Activated T-cell treated with anti-CD3 and anti-CD28 coated beads for 4 hours (primary cell): ENCODE measurements at places on chromosomes 4 and X.

GRCh38 chr4:123921339-123921738 lies 524.7 kb downstream of the SPRY1 start:
- DNase-seq: no peak

DNA sequence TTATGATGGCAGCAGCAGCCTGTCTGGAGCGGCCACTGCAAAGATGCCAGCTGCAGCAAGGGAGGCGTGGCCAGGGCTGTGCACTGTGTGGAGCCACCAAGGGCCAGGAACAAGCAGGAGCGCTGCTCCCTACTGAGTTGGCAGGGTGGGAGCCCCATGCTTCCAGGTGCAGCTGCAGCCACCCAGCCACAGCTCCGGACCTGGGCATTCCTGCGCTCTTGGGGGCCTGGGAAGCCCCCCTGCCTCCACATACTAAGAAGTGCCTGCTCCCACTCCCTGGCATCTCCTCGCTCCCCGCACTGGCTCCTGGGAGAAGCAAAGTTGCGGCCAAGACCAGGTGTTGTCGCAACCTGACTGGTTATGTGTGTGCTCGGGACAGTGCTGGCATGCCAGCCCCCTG lies 619.8 kb downstream of the DMD start:
- no peak for DNase-seq

DNA sequence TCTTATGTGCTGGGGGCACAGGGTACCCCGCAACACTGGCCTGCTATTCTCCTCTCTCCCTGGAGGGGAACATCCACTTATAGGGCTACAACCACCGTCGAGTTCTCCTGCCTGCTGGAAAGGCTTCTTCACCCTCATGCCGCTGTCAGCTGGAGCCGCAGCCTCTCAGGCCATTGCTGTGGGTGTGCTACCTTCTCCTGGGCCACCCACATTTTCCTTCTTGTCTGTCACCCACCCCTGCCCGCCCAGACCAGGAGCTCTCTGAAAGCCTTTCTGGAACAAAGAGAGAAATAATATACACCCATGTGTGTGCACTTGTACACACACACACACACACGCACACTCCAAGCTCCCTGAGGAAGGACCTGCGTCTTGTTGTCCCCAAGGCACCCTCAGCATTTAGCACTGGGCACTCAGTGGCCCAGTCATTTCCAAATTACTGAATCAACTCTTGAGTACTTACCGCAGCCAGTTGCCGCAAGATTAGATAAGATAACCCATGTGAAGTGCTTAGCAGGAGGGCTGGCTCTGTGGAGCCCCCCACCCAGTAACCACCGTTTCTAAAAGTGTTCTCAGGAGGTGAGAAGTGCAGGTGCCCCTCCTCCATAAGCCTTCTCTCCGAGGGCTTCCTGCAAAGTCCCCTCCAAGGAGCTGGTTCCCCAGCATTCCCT lies 50.2 kb downstream of the CPZ start:
- no peak for DNase-seq

GRCh38 chrX:46326161-46326560 lies 219.1 kb downstream of the ZNF674 start:
- DNase-seq: no peak

DNA sequence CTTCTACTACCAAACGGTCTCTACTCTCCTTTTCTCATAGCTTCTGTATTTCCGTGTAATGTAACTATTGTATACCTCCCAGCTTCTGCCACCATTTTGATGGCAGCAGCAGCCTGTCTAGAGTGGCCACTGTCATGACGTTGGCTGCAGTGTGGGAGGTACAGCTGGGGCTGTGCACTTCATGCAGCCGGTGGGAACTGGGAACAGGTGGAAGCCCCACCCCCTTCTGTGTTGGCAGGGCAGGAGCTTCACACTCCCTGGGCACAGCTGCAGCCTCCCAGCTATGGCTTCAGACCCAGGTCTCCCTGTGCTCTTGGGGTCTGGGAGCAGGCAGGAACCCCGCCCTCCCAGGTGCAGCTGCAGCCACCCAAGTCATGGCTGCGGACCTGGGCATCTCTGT lies 49.8 kb upstream of the SEC24B start:
- DNase-seq: no peak

DNA sequence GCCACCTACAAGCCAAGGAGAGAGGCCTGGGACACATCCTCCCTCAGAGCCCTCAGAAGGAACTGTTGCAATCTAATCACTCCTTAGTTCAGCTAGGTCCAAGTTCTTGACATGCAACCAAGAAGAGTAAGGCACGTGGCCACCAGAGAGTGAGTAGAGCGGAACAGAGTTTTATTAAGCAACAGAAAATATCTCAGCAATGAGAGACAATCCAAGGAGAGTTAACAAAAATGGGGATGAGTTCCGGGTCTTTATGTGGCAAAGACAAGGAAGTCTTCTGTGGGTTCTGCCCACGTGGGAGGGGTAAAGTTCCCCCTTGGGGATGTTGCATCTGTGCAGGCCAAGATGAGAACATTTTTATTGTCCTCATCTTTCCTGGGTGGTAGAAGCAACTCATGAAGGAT lies 38.5 kb upstream of the PROM1 start:
- no peak for DNase-seq

DNA sequence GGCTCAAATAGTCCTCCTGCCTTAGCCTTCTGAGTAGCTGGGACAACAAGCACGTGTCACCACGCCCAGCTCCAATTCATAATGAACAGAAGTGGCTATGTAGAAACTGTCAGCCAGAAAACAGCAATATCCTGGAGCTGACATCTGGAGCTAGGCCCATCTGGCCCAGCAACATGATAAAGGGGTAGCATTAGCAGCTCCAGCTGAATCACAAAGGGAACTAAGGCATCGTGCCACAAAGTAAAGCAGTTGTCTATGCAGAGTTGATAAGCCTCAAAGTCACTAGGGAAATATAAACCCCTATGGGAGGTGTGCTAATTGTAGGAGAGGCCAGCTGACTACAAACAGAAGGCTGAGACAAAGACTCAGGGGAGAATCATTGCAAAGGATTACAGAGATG lies 270.5 kb upstream of the GPC4 start:
- DNase-seq: no peak

- DNase-seq: no peak
These were observed 85.6 kb upstream of the CXorf66 start for GRCh38 chrX:140050906-140051305.

DNA sequence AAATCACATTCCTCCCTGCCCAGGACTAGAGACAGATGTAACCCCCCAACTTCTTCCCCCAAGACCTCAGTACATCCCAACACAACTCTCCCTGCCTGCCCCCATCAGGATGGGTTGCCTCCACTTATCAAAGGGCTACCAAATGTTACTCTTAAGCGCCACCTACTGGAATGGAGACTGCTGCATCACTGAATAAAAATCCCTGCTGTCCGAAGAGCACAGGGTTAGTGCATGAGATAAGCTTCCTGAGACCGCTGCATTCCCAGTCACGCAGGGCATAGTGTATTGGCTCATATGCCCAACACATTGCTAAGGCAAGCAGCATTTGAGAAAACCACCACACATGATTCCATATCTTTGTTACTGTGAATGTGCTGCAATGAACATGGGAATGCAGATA lies 544.5 kb downstream of the PPP4R3C start:
- no peak for DNase-seq

DNA sequence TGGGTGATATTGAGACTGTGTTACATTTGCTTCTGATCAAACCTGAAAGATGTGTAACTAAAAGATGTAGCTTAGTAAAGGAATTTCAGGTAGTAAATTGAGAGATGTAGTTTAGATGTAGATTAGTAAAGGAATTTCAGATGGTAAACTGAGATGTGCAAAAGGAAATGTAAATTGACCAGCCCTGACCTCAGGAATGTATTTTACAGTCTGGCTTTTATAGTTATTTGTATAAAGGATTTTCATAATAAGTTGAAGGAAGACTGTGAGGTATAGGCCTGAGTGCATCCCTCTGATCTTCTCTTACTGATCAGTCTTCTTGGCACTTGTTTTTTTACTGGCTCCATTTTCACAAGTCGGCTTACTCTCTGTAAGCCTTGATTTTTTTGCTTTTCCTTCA lies 3.2 kb downstream of the KLHL2 start:
- DNase-seq: no peak

DNA sequence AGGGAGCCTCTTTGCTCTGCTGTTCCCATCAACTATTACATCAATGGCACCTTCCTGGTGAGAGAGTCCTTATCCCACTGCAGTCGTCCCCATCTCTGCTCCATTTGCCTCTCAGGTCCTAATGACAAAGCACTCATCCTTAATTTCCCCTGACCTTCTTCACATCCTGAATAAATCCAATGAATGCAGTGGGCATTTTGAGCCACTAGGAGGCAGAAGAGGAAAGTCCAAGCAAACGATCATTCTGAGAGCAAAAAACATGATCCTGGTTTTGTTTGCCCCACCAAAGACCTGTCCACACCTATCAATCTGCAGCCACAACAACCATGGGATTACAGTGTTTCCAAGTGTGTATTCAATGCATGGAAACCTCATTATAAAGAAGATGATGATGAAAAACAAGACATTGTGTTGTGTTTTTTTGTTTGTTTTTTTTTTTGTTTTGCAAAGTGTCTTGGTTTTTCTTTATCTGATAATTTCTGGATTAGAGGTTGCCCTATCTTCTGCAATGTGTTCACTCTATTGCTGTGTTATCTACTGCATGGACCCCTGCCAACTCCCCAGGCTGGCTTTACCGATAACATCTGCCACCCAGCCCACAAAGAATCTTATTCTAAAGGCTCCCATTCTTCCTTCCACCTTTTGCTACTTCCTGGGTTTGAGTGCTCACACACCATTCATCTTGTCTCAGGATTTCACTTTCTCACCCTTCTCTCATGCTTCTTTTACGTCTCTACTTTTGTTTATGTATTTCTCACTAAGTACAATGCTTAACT lies 207.2 kb downstream of the NLGN4X start:
- no peak for DNase-seq

DNA sequence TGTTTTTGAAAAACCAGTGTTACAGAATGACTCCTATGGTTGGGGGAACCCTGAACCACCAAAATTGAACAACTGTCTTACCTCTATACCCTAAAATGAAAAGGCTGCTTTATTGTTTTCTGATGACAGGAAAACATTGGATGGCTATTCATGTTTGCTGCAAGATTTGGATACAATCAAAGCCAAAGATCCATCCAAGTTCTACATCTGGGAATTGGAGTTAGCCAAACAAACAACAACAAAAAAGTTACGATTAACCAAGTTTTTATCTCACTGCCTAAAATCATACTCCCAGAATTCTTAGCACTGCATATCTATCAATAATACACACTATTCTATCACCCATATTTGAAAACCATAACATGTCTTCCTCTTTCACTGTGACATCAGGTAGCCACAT lies 349.7 kb upstream of the SLC7A11 start:
- DNase-seq: no peak

DNA sequence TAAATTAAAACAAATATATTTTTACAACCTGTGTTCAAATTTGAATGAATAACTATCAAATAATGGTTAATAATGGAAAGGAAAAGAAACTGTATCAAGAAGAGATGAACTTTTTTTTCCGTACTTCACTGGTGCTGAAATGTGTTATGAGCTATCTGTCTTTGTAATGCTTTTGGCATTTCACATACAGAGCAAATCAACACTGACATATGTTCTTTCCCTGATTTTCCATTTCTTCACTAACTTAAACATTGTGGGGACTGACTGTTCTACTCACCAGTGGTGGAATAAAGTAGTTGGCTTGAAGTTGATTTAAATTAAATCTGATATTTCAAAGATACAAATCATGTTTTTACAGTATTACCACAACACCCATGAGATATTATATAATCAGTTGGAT lies 304.0 kb upstream of the BMP3 start:
- DNase-seq: no peak

GRCh38 chrX:404656-405055 lies 17.9 kb upstream of the PPP2R3B start:
- DNase-seq: no peak

DNA sequence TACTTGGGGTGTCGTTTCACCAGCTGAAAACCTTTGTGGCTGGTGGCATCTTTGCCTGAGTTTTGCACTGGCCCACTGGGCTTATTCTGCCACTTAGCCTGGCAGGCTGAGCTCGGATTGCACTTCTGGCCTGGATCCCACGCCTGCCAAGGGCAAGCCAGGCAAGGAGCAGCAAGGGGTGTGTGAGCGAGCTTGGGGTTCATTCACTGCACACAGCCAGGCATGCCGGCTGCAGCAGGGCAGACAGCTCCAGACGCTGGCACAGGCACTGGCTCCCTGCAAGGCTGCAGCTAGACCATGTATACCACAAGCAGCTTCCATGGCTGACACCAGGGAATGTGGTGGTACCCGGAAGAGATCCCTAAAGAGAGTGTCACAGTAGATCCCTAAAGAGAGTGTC lies 476.3 kb downstream of the EPHA5 start:
- no peak for DNase-seq

- no peak for DNase-seq
These were observed 334.0 kb upstream of the CPEB2 start for GRCh38 chr4:14668296-14668695.

DNA sequence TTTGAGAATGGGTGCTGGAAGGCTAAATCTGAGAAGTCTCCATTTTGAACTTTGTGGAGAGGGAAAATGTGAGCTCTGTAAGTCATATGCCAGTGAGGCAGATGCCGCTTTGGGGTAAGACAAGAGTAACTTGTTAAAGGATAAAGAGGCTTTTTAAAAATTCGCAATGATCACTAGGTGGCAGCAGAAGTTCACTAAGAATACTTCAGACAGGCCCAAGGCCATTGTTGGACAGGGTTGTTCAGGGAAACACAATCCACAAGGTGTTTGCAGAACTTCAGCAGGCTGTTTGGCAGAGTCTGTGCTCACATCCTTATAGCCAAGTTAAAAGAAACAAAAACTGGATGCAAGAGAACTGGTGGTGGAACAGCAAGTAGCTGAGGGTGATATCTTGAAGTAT lies 13.7 kb upstream of the PIGA start:
- no peak for DNase-seq

GRCh38 chr4:134024251-134024650 lies 177.3 kb downstream of the PABPC4L start:
- no peak for DNase-seq

GRCh38 chrX:19721726-19722370 lies 165.6 kb downstream of the SH3KBP1 start:
- no peak for DNase-seq

DNA sequence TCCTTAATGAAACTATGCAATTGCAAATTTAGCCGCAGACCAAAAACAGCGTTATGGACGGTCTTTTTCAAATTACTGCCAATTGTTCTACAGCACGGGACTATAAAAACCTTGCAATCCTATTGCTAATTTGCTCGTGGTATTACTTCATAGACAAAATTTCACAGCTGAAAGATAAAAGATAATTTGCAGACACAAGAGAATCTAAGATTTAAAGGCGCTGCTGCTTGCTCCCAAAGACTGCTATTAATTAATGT lies 1.4 kb upstream of the CAMK2D start:
- no peak for DNase-seq

- DNase-seq: no peak
These were observed 15.3 kb downstream of the PPARGC1A start for GRCh38 chr4:23874536-23874901.

- DNase-seq: no peak
These were observed 82.1 kb downstream of the ADRA2C start for GRCh38 chr4:3848323-3848722.

DNA sequence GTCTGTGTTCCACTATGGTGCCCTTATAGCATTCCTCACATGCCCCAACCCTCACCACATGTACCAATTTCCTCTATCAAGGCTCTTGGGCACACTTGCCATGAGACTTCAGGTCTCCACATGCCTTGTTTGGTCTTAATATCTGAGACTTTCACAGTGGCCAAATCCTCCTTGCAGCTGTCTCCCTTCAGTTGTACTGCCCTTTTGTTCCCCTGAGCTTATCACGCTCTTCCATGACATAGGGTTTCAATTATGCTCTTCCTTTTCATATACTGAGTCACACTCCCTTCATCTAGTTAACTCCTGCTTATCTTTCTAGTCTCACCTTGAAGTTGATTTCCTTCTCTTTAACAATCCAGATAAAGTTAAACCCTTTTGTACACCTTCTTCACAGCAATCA lies 212.9 kb downstream of the PDHA2 start:
- no peak for DNase-seq
